ENCODE measurements at places on chromosomes 1 and 21.

GRCh38 chr21:15354516-15354915, 289.7 kb upstream of the NRIP1 start:
- DNase-seq = no peak

GRCh38 chr1:33512226-33513011, 40.0 kb downstream of the ZSCAN20 start:
- no peak for DNase-seq

DNA sequence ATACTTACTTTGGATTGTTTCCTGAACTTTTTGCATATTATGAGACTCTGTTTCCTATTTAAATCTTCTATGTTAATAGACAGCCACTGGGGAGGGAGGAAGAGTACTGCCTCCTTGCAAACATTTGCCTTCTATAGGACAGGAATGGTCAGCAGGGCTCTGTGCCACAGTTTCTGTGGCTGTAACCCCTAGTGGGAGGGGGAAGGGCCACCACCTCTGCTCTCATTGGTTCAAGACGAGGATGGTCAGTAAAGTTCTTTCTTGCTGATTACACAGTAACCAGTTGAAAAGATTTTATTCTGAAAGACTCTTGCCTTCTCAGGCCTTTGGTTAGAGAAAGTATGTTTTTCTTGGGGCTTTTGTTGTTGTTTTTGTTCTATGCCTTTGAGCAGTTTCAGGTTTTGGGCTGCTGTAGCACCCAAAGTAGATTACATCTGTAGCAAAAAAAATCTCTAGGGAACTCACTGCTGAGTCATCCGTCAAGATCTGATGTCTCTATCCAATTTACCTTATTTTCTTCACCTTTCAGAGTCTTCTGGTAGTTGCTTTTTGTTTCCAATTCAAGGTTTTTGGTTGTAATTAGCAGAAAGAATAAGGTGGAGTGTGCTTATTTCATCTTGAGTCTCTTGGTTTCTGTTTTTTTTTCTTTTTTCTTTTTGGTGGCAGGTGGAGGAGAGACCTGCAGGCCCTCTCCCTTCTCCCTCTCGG, 23.1 kb downstream of the SLC35A3 start:
- no peak for DNase-seq

DNA sequence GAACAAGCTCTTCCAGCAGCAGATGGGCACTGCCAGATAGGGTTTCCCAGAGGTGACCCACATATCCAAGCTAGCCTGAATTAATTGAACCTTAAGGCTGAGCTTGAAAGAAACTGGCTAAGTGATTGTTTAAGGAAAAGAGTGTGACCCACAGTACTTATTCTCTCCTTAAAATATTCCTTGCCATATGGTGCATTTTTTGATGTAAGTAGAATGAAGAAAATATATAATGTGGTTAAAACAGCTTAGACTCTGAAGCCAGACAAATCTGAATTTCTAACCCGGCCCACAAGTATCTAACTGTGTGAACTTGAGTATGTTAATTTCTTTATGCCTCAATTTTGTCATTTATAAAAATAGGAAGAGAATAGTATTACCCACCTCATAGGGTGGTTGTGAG, 4.9 kb downstream of the PPP1R8 start:
- no peak for DNase-seq

DNA sequence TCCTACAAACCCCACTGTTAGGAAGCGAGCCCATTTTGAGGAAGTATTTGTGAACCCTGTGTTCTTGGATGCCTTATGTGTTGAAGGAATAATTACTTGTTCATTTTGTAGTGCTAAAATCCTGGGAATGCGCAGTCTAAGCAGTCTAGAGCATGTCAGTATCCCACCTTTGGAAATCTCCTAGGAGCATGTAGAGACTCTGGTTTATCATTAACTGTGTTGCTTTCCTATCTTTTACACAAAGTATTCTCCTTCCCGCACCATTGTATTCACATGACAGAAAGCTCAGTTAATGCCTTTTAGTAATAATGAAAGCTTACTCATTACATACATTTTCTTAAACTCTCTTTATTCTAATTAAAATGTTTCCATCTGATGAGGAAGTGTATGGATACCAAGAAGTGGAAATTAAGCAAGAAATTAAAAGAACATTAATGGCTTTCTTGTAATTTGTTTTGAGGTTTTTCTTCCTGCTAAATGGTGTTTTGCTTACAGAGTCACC, 99.4 kb downstream of the CAMTA1 start:
- DNase-seq = no peak

DNA sequence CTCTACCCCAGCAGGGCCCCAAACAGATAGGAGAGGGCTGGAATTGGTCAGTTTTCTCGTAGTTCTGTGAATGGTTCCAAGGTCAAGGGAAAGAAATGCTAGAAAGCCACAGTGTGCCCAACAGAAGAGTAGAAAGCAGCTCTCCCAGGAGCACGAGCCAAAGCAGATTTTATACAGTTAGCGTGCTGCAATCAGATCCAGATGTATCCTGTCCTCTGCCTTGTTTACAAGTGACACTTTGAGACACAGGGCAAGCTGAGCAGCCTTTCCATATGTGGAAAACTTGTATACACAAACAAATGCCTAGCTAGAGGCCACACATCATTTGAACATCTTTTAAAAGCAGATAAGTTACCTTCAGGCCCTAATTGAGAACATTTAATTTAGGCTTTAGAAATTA, 6.5 kb downstream of the VAMP3 start:
- DNase-seq = no peak

DNA sequence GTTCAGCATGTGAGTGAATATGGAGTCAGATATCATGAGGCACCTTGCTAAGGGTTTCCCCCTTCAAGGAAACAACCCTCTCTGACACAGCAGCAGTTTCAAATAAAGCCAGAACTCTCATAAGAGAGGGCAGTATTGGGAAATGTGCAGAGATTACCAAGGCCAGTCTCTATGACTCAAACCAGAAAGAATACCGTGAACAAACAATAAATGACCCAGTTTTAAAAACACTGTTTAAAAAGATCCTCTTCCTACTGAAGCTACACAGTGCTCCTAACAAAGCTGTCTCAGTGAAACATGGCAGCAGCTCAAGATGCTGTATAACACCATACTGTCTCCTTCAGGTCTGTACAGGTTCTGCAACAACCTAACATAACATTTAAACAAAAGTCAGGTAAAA, 102.6 kb downstream of the KIAA0319L start:
- peak; percentile 59 for DNase-seq

DNA sequence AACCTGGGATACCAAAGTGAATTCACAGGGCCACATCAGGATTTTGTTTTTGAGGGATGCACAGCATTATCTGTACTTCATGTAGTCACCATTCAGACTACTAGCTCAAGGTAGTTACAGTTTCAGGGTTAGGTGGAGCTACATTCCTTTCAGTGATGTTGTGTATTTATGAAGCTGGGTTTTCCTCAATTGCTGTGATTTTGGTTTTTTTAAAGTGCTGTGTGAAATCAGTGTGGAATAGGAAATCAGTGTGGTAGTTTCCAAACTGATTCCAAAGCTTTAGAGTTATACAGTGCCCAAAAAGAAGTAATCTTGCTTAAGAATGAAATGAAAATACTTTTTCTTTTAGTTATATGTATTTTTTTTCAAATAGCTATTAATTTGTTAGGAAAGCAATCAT, 95.8 kb downstream of the PKN2 start:
- DNase-seq = no peak

GRCh38 chr1:205998457-205999241, 4.5 kb downstream of the RAB7B start:
- no peak for DNase-seq

DNA sequence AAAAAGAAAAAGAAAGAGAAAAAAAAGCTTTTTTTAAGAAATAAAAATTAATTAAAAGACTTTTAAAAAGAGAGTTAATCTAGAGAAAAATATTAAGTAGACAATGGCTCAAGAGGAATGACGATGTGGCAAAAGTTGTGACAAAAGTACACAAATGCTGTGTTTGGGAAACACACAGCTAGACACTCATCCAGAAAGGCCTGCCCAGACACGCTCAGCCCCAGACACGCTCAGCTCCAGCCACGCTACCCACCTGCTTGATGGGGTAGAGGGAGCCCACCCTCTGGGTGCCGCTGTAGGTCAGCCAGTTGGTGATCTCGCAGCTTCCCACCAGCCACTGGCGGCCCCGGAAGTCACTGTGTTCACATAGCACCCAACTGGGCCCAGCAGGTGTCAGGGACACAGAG, 10.2 kb downstream of the CD52 start:
- DNase-seq = no peak

GRCh38 chr1:27554293-27554692, 49.7 kb downstream of the AHDC1 start:
- DNase-seq = no peak

DNA sequence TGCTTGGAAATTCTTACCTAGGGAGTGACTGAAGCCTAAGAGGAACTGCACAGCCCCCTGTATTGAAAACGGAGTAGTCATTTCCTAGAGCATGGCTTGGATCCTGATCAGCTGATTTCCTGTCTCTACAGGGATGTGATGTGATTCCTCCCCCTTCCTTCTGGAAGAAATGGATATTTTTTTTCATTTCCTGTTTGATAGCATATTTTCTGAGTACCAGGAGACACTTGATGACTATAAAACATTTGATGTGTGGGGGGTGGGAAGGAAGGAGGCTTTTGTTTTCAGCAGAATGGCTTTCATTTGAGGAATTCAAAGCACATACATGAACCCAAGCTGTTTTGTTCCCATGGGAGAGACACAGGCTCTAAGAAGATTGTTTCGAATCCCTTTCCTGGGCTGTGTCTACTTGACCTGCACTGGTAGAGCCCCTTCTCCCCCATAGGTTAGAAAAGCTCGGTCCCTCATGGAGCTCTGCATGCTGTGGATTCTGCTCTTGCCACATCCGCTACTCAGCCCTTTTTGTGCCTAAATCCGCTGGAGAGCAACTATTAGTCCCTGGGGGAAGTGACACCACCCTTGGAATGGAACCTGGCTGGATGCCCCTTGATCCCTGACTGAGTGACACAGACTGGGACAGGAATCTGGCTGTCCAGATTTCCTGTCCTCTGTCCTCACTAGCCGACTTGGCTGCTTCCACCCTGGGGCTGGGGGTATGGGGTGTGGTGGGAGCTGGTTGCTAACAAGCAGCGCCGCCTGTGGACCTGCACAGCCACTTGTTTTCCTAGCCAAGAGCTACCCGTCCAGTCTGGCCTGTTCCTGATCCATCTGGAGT, 71.8 kb upstream of the MACF1 start:
- DNase-seq = no peak

DNA sequence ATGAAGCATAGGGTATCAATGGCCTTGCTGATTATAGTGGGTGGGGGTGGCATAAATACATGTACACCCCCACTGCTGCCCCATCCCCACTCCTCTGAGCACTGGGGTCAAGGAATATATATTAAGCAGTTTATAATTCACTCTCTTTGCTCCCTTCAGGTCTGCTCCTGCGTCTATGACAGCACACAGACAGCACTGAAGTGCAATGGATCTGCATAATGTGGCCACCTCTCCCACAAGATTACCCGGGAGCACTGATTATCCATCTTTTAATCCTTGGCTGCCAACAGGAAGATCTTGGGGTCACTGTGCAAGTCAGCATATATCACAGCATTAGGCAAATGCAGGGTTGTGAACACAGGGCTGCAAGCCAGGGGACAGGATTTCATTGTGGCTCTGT, 19.3 kb downstream of the RXRG start:
- DNase-seq = no peak

DNA sequence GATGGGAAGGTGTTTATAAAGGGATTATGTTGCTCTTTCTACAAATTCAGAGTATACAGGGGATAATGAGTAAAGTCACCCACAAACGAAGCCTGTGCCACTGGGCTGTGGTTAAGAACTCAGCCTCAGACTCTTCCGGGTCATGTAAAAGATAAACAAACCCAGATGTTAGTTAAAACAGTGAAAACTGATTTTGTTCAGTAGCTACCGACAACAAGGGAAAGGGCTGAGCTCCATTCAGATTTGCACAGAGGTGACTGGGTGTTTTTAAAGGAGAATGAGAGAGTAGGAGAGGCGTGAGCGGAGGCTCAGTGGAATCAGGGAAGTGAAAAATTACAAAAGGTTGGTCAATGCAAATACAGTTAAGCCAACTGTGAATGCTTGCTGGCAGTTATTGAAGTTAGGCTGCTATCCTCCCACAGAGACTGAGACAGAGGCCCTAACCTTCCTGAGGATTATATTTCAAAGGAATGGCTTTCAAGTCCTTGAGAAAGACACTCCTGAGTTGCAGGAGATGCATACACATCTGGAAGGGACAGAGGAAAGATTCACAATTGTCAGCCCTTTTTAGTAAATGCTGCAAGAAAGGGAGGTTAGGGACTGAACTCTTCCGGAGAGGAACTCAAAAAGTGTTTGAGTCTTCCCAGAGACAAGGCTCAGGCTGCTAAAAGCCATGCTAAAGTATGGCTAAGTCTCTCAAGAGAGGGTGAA, 29.9 kb upstream of the SAMD13 start:
- peak; percentile 64 for DNase-seq

- DNase-seq = no peak
These were observed 188.4 kb downstream of the CLIC6 start for GRCh38 chr21:34857122-34857713.

DNA sequence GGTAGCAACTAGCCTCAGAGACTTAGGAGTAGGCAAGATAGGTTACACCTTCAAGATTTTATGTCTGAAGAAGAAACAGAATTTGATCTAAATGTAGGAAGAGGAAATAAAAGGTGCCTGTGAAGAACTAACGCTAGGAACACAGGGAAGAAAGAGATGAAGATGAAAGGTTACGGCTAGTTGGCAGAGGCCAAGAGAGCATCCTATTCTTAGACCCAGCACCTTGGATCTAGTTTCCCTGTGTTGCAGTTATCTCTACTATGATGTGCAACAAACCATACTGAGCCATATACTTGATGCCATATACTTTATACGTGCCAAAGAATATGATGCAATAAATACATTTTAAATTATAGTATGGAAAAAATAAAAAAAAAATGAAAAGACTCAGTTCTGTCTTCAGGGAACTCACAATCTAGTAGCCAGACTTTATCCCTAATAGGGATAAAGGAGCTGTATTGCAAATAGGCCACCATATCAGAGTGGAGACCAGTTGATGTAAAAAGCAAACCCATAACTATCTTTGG, 181.1 kb downstream of the PBX1 start:
- no peak for DNase-seq

GRCh38 chr1:1548591-1548990, 8.2 kb upstream of the TMEM240 start:
- DNase-seq = no peak

DNA sequence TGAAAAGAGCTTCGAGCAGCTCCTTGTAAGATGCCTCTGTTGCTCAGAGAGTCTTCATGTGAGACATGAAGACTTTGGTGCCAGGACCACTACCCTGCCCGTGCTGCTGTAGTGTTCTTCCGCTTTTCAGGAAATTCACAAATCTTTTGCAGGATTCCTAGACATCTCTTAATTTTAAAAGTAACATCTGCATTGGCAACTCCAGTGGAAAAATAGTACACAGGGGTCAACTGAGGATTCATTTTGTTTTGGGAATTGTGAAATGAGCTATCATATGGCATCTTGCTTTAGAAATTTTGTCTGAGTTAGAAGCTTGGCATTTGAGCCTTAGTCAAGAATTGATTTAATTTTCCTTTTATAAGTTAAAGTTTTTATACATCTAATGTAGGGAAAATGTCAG, 7.2 kb downstream of the PRDM2 start:
- DNase-seq = no peak

DNA sequence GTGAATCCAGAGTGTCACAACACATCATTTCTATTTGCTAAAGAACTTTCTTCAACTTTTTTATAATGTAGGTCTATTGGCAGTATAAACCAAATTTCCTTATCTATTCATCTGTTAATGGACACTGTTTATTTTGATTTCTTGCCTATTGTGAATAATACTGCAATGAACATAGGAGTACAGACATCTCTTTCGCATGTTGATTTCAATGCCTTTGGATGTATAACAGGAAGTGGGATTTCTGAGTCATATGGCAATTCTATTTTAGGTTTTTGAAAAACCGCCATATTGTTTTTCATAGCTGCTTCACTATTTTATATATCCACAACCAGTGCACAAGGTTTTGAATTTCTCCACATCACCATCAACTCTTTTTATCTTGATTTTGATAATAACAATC, 198.7 kb downstream of the KCNT2 start:
- DNase-seq = no peak
